T-cell (primary cell): ENCODE measurements at places on chromosomes 5 and 9.

- DNase-seq, result no peak
Measured at GRCh38 chr9:21102305-21102704, 24.6 kb upstream of the IFNB1 start.

DNA sequence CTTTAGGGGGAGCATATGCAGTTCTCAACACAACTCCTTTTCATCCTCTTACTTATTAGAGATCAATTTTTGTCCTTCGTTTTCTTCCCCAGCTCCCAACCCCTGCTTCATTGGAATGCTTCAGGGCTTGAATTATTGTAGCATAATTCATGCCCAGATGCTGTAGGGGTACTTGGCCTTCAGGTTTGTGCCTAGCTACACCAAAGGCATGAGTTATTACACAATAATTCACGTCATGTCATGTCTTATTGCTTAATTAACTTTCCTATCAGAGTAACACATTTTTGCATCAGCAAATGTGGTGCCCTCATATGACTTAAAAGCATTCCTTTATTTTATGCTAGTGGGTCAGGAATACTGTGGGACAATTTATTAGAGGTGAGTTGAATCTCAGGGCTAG lies 507.2 kb downstream of the NFIB start:
- no peak for DNase-seq

DNA sequence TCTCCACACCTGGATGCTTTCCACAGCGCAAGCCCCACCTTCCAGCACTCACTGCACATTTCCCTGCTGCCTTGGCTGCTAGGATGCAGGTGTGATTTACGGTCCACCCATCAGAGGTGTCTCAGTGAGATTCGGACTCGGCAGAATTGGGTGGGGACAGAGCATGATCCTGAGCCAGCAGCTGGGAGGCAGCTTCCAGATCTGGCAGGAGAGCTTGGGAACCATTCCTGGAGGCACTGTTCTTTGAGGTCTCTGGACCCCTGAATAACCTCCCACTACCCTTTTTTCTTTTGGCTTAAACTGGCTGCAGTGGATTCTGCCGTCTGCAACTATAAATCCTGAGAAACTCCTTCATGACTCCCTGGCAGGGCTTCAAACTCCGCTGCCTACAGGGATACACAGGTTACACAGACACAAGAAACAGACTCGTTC lies 99.6 kb upstream of the PHYKPL start:
- no peak for DNase-seq

GRCh38 chr5:151885138-151885908 lies 39.3 kb downstream of the GLRA1 start:
- no peak for DNase-seq

DNA sequence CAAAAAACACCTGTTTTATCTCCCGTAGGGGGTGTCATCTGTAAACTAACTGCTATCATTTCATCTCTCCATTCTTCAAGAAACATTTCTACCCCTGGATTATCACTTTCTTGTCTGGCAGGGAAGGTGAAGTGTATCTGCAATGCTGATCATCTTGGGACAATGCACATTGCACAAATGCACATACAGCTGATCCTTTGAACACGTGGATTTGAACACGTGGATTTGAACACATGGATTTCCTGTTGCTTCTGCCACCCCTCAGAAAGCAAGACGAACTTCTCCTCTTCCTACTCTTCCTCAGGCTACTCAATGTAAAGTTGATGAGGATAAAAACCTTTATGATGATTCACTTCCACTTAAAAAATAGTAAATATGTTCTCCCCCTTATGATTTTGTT lies 147.4 kb upstream of the PRLR start:
- DNase-seq, result no peak

DNA sequence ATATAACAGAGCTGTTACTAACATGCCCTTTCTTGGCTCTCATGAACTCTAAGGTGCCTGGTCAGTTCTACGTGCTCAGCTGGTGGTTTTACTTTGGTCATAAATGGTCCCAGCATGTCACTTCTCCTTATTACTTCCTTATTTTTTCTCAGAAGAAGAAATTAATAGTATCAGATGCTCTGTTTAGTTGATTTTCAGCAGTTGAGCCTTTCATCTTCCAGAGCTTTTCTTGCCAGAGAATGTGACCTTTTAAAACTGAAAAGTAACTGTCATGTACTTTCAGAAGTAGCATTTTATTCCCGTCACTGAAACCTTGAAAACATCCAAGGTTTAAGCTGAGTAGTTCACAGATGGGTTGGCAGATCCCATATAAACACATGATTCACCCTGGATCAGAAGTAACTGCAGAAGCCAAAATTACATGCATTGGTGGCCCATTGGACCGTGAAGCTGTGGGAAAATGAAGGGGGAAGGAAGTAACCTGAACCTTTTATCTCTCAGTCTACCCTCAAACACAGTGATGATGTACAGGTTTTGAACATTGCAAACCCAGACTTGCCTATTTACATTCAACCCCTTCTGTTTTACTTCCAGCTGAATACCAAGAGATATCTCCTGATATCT lies 50.5 kb downstream of the HACD4 start:
- DNase-seq, result no peak

DNA sequence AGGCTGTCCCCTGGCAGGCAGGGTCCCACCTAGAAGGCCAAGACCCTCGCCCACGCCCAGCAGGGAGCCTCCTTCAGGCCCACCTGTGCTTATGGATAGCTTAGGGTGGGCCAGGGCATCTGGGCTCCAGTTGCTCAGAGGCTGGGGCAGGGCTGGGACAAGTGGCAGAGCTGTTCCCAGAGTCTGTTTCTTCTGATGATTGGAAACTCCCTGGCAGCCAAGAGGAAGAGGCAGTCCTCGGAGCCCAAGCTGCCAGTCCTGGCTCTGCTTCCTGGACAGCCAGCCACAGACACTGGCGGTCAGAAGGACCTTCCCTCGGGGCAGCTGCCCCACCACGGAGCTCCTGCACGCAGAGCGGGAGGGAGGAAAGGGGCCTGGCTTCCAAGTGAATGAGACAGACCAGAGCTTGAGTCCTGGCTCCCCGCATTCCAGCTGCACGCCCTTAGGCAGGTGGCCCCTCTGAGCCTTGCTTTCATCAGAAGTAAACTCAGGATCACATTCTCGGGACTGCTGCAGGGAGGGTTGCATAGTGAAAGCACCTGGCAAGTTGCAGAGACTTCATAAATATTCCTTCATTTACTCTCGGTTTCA lies 37.9 kb upstream of the GABRP start:
- no peak for DNase-seq

DNA sequence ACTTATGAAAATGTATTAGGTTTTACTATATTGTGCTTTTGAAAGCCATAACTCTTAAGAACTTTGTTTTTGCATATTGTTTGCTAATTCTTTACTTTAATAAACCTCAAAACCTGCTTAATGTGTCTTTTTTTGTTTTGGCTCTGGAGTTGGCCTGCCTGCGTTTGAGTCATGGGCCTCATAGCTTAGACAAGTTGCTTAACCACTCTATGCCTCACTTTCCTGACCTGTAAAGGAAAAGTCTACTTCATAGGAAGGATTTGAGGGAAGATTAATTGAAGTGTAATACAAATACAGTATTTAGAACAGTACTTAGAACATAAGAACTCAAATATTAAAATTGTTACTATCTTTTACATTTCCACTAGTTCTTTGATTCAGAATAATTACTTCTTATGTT lies 10.3 kb downstream of the SMIM32 start:
- DNase-seq, result no peak

DNA sequence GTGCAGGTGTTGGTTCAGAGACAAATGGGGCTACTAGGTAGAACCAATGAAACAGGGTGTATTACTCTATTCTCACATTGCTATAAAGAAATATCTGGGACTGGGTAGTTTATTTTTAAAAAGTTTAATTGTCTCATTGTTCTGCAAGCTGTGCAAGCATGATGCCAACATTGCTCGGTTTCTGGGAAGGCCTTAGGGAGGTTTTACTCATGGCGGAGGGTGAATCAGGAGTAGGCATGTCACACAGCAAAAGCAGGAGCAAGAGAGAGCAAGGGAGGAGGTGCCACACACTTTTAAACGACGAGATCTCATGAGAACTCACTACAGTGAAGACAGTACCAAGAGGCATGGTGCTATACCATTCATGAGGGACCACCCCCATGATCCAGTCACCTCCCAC lies 134.6 kb downstream of the PIK3R1 start:
- DNase-seq, result no peak

DNA sequence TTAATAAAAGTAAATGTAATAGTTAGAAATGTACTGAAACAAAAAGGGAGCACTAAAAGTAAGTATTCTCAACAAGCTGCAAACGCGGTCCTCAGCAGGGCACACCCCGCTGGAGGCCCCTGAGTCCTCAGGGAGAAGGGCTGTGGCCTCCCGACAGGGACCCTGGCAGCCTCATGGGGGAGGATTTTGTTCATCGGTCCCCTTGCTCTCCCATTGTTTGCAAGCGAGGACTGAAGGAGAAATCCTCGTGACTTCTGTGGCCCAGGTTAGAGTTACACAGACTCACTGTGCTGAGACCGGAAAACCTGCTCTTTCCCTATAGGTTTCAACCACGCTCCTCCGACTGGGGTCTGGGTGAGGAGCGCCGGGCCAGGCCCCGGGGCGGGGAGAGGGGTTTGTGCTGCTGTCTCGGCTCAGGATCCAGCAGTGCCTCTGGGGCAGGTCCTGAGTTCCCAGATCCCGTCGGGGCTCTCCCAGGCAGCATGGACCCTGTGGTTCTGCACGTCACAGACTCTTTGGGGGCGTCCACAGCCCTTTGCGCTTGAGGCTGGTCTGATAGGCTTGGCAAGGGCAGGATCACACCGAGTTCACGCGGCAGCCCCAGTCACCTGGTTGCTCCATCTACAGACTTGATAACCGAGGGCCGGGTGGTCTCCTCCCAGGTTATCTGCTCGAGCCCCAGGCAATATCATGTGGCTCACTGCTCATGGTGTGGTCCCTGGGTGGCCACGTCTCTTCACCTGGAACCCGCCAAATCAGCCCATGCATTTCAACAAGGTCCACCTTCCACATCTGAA lies 38.8 kb downstream of the MRPL36 start:
- no peak for DNase-seq

GRCh38 chr5:157922026-157922425 lies 63.1 kb upstream of the CLINT1 start:
- no peak for DNase-seq

DNA sequence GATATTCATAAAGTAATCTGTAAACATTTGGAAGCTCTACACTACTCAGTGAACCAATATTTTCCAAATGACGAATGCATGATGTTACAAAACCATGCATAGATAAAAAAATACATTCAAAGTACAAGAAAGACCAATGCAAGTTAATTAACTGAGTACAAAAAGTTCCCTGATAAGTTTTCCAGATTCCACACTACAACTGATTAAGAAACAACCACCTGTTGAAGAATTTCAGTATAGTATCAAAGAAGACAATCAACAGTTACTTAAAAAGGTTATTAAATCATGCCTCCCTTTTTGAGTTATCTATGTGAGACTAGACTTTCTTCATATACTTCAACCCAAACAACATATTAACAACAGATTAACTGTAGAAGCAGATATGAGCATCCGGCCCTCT lies 192.4 kb downstream of the ARL15 start:
- DNase-seq, result no peak

DNA sequence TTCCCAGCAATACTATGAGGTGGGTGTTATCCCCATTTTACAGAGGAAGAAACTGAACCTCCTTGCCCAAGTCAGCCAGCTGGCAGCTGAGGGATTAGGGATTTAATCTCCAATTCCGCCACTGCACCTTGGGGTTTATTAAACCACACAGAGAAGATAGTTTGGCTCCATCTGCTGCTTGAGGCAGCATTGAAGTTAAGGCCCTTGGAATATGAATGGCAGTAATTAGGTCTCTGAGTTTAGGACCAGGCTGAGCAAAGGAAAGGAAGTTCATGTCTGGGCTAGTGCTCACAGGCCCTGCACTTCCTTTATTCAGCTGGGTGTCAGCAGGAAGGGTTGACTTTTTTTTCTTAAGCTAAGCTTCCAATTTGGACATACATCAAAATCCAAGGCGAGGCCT lies 86.9 kb upstream of the GDNF start:
- no peak for DNase-seq

DNA sequence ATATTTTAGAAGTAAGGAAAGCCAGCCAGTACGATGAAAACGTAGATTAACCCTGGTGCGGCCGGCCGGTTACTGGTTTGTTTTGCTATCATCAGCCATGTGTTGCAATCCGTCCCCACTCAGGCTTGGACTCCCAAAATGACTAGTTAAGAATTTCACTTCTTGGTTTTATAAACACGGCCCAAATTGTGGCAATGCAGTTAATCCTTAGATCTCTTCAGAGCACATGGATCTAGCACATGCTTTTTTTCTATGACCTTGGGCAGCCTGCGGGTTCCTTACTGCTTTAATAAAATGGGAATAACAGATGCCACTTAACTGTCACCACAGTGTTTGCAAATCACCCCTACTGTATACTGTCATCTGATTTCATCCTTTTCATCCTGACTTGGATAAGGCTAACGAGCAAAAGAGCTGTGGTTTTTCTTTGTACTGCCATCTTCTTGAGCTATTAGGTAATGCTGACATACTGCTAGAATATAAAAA lies 1.5 kb downstream of the NDFIP1 start:
- no peak for DNase-seq

GRCh38 chr5:10333154-10334006 lies 20.1 kb upstream of the MARCHF6 start:
- no peak for DNase-seq

DNA sequence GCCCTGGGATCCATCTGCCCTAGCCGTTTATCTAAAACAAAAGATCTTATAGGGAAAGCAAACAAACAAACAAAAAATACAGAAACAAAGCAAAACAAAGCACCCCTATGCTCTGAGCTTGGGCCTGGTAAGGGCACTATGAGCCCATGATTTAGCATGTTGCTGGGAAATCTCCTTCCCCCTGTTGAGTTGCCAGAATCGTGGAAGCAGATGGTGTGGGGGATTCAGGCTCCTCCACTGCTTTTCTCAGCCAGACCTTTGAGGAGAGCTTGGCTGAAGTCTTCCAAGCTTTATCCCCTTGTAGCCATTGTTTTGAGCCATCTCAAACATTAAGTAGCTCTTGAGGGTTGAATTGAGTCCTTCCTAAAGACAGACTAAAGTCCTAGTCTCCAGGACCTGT lies 29.9 kb downstream of the TMC1 start:
- DNase-seq, result no peak

GRCh38 chr5:177997319-177997670 lies 1.3 kb upstream of the PROP1 start:
- DNase-seq, result no peak

DNA sequence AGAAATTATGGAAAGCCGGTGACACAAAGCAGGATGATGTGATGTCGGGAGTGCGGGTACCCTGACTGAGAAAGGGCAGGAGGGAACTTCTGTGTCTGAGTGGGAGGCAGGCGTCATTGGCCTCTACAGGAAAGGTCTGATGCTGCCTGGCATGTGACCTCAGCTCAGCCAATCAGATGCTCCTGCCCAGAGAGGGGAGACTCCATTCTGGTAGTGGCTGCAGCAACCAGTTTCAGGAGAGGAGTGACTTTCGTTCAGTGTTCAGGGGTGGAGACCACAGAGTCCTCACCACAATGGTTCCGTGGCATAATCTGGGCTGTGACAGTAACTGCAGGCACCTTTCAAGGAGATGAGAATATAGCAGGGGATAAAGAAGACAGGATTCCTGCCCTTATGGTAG lies 6.7 kb upstream of the SFXN1 start:
- DNase-seq, result no peak
